ENCODE measurements at places on chromosomes 16 and 17.

DNA sequence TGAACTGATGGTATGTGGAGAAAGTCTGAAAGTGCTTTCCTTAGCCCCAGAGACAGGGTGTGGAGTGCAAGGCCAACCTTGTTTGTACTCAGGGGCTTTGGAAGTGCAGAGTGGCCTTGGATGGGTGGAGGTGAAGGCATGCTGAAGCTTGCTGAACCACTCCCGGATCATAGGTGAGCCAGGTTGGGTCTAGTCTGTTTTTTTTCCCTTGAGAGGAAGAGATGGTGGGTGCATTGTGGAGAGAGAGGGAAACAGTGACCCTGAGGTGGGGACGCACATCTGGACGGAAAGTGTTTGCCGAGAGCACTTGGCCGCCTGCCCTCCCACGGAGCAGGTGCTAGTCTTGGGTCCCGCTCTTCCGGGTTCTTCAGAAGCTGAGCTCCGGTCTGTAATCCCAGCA lies 12.5 kb downstream of the ABAT start:
- DNase-seq = no peak

- DNase-seq = no peak
Measured at GRCh38 chr16:31501966-31502348, 6.2 kb downstream of the RUSF1 start.

DNA sequence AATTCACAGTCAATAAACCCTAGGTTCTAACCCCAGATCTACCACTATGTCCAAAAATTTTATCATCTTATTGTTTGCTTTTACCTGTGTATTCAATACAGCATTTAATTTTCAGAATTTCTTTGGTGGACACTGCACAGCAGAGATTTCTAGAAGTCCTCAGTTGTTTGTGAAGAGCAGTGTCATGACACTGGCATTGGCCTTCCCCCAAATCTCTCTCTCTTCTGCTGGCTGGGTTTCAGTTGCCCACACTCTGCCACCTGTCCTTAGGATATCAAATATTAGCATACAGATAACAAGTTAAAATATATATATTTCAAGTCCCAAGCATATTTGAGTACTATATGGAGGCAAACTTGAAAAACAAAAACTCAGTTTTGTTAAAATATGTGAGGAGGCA lies 2.0 kb upstream of the THUMPD1 start:
- DNase-seq = no peak

GRCh38 chr16:25298165-25298872 lies 40.7 kb upstream of the ZKSCAN2 start:
- DNase-seq = no peak

- no peak for DNase-seq
Measured at GRCh38 chr17:29614349-29615047, 8.2 kb downstream of the CORO6 start.

- DNase-seq = no peak
Measured at GRCh38 chr17:9241774-9242496, 220.6 kb downstream of the NTN1 start.

Data from right kidney (tissue), 9 donors.